ENCODE measurements at places on chromosomes 5 and 9.
A peak's percentile ranks its signal among the peaks of the same experiment; 100 is the strongest.

- no peak for DNase-seq
Observed at GRCh38 chr9:87425202-87425601, 72.5 kb upstream of the DAPK1 start.

GRCh38 chr5:121503111-121503840 lies 348.4 kb upstream of the FTMT start:
- DNase-seq = no peak

- DNase-seq = peak; percentile 14
Observed at GRCh38 chr9:113857875-113858274, 18.2 kb upstream of the ZNF618 start.

DNA sequence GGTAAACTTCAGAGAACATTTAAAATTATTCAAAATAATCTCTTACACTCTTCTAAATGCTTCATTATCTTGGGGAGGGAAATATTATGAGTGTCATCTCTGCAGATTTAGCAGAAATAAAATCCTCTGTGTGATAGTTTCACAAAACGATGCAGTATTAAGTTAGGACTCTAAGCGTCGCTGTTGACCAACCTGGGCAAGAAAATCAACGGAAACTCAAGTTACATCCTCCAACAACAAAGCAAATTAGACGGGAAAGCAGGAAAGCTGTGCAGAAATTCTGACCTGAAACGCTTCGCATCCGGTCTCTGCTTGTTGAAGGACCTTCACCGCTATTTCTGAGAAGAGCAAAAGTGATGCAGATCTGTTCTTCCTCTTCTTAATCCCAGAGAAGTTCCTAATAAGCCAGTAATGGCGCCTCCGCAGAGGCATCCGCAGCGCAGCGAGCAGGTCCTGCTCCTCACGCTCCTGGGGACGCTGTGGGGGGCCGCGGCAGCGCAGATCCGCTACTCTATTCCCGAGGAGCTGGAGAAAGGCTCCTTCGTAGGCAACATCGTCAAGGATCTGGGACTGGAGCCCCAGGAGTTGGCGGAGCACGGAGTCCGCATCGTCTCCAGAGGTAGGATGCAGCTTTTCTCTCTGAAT lies at the start of gene PCDHGA6:
PCDHGA6 (plus strand) TSS at position 219 of the 645 bp plus-strand sequence; CDS start at position 412, 193 bp downstream.
- DNase-seq = no peak

GRCh38 chr5:15821506-15821905 lies 321.5 kb downstream of the FBXL7 start:
- no peak for DNase-seq

- DNase-seq = no peak
Observed at GRCh38 chr5:6365142-6365976, 13.0 kb downstream of the MED10 start.

GRCh38 chr5:131679911-131680310 lies 44.9 kb upstream of the RAPGEF6 start:
- DNase-seq = no peak

DNA sequence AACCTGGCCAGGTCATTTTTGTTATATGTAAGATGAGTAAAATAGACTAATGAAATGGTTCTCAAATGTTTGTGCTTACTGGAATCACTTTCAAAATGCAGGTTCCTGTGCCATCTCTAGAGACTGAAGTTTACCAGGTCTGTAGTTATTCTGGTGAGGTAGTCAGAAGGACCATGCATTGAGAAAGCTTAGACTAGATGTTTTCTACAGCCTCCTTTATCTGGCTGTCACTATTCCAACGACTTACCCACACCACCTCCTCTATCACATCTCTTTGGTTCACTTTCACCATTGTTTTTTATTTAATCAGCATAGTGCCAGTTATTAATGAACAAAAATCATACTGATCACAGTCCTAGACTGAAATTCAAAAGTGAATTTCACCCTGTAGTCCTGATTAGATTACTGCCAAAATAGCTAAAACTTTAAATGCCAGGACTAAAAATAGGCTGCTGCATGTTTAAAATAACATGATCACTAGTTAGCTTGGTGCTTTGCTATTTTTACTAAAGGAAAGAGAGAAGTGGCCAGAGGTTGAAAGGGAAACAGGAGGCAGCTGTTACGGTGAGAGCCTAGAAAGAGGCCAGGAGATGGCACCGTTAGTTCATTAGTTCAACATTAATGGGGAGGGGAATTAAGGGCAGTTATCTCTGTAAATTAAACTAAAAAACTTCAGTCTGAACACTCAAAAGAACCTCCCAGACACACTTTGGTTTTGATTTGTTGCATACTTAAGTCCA lies 13.9 kb upstream of the FNIP1 start:
- peak; percentile 4 for DNase-seq

DNA sequence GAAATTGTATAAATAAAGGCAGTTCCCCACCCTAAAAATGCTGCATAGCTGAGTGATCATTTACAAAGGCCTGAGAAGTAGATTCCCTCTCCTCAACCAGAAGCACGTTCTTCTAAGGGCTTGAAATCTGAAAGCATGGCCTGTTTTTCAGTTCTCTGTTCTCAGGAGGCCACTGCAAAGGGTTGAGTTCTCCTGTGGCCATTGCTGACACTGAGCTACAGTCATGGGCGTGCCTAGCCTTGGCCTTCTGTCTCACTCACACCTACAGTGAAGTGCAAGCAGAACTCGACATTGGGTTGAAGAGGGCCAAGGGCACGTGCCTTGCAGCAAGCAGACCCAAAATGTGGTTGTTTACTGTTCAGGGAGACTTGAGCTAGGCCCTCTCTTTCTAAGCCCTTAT lies 276.6 kb upstream of the VLDLR start:
- no peak for DNase-seq

GRCh38 chr9:3857673-3858072 lies 331.9 kb upstream of the RFX3 start:
- no peak for DNase-seq

DNA sequence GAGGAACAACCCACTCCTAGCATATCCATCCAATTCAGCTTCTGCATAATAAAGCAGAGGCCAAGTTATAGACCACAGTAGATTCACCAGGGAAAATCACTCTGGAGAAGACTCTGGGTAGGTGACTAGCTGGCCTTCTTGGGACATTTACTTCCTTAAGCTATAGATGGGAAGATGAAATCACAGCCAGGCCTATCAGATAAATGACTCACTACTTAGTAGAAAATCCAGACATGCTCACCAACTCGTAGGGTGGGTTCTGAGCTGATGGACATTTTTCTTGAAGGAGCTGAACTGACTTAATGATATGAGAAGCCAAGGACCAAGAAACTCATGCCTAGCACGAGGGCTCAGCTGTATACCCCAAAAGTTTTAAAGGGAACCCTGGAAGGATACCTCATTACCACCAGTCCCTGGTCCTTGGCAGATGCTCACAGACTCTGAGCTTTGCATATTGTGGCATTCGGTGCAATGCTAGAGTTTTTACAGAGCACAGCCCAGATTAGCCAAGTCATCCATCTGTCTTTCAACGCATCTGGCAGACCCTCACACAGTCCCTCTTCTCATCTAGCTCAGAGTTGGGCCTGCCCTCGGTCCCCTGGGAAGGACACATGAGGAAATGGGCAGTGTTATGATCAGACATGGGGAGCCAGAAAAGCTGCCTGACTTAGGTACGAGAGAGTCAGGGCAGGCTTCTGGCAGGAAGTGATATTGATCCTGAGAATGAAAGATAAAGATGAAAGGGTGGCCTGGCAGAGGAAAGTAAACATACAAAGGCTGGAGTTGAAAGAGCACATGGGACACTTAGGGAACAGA lies 15.0 kb downstream of the ACSL6 start:
- peak; percentile 19 for DNase-seq

DNA sequence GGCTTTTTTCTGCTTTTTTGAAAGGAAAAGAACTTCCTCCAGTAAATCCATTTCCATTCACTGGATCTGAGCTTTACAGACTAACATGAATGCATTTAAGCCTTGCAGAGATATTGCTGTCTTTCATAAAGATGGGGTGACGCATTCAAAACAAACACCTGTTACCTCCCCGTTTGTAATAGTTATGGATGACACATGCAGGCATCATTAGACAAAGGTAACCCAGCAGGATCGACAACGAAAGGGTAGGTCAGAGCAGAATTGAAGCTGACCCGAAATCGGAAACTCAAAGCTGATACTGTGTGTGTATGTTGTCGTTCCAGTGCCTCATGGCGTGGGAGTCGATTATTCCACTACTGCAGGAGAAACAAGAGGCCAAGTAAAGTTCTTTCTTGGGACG lies 22.2 kb downstream of the SLC46A2 start:
- no peak for DNase-seq

- no peak for DNase-seq
Observed at GRCh38 chr9:110065532-110065931, 142.4 kb downstream of the C9orf152 start.

DNA sequence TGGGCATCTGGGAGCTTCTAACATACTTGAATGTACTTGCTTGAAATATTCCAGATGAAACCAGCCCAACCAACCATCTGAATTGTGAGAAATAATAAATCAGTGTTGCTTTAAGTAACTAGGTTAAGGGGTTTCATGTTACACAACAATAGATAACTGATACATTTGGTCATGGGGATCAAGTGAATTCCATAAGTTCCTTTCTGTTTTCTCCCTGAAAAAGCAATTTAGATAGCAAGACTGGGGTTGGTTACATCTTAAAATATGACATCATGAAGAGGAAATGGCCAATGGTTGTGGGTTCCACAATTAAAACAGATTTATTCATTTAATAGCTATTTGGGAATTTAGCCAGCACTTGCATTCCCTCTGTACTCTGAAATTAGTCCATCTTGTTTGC lies 559.7 kb downstream of the TLR4 start:
- no peak for DNase-seq

Data from activated CD4-positive, alpha-beta T cell treated with anti-CD3 and anti-CD28 coated beads, Interleukin-10, Interleukin-2, amounts not matched to agents 100 ng/mL and 50 ng/mL, durations not matched to agents 16 hours and 8 hours (primary cell).